ENCODE measurements at places on chromosomes 2 and 18. TPM values are rescaled to one million over a fixed set of nuclear protein-coding genes. Genes with fewer than 3 reads are reported as not detected.

- H3K27ac ChIP-seq = no peak overlapping the region
- no peaks in the 10 kb centered on the region for H3K36me3 ChIP-seq
- H3K27me3 ChIP-seq = no peaks in the 10 kb centered on the region
Measured at GRCh38 chr18:79869591-79870300, 72.0 kb downstream of the KCNG2 start.

GRCh38 chr2:236867441-236868260, 218.0 kb upstream of the COPS8 start:
- H3K27me3 ChIP-seq = no peaks in the 10 kb centered on the region
- H3K36me3 ChIP-seq = no peaks in the 10 kb centered on the region
- H3K4me1 ChIP-seq = peaks cover 24% of the 10 kb centered on the region
- peak; percentile 76 for DNase-seq

Gene GLI2
- 30.3 TPM for total RNA-seq

- H3K4me1 ChIP-seq = peaks cover 34% of the 10 kb centered on the region
- H3K27ac ChIP-seq = no peak overlapping the region
- peak overlapping the region; percentile 78 for H3K4me3 ChIP-seq
- H3K27me3 ChIP-seq = no peaks in the 10 kb centered on the region
- peaks cover 9% of the 10 kb centered on the region for H3K36me3 ChIP-seq
Measured at GRCh38 chr18:74497324-74497676, 1.1 kb downstream of the CNDP2 start.

- H3K4me3 ChIP-seq = no peak overlapping the region
- no peak for DNase-seq
- H3K27me3 ChIP-seq = peaks cover 57% of the 10 kb centered on the region
- no peaks in the 10 kb centered on the region for H3K4me1 ChIP-seq
Measured at GRCh38 chr2:168916331-168916675, 15.2 kb downstream of the G6PC2 start.

DNA sequence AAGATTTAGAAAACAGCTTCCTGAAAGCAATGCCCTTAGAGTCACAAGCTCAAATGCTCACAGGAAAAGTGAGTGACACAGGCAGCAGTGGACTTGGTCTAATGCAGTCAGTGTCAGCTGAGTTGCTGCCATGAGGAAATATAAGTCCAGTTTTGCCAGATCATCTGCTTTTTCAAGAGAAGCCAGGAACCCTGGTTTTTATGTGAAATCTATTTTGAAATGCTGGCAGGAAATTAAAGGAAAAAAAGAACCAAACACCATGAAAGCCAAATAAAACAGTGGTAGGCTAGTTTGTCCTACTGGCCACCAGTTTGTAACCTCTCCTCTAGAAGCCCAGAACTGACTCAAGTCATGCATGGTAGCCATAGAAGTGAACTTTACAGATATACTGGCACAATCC, 109.2 kb downstream of the THADA start:
- peak; percentile 29 for DNase-seq
- H3K27ac ChIP-seq = no peak overlapping the region

- no peak overlapping the region for H3K27ac ChIP-seq
- H3K36me3 ChIP-seq = no peaks in the 10 kb centered on the region
- no peaks in the 10 kb centered on the region for H3K27me3 ChIP-seq
- no peaks in the 10 kb centered on the region for H3K4me1 ChIP-seq
- no peak overlapping the region for H3K4me3 ChIP-seq
Measured at GRCh38 chr18:48893608-48894600, 56.9 kb downstream of the SMAD7 start.

Gene BOLL
- total RNA-seq = not detected

Gene TRIM54
- total RNA-seq = 1.6 TPM

Gene SCG2
- total RNA-seq = 0.98 TPM

DNA sequence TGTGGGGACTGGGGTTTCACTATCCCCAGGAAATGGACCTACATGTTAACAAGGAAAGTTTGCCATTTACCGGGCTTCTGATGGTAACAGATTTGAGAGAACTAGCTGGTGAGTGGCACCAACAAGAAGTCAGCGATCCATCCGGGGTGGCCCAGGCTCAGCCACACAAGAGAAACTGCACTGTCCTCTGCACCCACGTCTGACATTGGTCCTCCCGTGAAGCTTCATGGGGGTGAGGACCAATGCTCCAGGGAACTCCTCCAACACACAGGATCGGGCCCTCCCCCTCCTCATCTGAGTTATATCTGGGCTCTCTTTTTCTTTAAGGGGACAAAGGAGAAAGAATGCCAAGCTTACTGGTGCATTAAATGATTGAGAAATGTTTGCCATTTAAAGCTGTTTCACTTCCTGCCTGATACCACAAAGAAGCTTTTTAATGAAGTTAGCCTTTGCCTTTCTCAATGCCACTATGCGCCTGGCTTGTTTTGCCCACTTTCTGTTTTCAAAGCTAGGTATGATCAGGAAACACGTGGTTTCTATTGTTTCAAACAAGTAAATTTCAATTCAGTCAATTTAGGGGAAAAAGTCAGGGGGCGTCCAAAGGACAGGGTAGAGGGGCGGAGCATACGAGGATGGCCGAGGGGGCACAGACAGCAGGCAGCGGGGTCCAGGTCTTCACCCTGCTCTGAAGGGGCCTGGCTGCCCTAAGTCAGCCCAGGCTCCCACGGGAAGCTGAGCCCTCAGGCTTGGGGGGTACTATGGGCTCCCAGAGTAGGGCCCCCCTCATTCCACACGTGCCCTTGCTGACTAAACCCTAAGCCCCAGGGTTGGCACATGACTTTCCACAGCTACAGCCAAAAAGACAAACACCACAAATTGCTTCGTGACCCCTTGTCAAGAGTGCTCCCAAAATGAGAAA, 204.0 kb upstream of the ID2 start:
- H3K36me3 ChIP-seq = no peaks in the 10 kb centered on the region
- no peaks in the 10 kb centered on the region for H3K27me3 ChIP-seq
- no peak overlapping the region for H3K27ac ChIP-seq
- no peak overlapping the region for H3K4me3 ChIP-seq

Gene G6PC2
- not detected for total RNA-seq

DNA sequence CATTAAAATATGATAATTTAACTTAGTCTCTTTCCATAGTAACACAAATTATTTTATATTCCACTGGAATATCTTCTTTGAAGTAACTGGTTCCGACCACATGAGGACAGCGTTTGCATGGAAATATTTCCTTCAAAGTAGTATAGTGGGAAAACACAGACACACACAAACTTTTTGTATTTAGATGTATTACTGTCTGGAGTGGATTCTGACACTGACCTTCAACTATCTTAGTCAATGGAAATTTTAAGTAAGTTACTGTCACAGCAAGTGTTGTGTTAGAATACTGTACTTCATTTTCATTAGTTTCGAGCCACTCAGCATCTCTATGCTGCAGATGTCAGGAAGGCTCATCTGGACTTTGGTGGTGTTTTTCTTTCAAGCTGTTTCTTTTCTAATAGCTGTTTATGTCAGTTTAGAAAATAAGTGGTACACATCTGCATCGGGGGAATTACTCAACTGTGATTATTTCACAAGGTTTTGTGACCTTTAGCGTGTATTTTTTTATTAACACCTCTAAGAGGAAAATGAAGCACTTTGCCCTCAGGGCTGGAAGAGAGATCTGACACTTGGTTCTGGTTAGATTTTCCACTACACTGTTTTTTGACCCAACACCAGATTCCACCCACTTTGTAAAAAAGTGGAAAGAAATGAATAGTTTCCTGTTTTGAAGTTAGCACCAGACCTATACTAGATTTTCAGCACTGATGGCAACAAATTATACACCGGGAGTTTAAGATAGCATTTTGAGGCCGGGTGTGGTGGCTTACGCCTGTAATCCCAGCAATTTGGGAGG, 18.9 kb upstream of the THOC1 start:
- peak; percentile 38 for DNase-seq
- no peaks in the 10 kb centered on the region for H3K36me3 ChIP-seq
- H3K27me3 ChIP-seq = peaks cover 13% of the 10 kb centered on the region
- H3K4me3 ChIP-seq = no peak overlapping the region

DNA sequence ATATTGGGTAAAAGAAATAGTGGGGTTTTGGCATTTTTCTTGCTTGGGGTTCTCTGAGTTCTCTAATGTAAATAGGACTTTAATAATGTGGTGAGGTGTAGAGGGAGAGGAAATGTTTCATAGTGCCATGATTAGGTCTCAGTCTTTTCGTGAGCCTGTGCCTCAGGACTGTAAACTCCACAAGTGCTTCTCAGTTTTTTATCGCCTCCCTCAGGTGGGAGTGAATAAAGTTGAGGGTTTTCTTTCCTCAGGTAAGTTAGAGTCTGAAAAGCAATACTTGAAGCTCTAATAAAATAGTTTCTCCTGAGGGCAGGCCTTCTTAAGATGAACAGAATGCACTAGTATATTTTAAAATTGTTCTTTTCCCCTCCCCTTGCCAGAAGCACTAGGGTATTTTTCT, 243.1 kb upstream of the SETBP1 start:
- H3K4me1 ChIP-seq = no peaks in the 10 kb centered on the region
- H3K4me3 ChIP-seq = no peak overlapping the region
- DNase-seq = no peak
- H3K27ac ChIP-seq = no peak overlapping the region

DNA sequence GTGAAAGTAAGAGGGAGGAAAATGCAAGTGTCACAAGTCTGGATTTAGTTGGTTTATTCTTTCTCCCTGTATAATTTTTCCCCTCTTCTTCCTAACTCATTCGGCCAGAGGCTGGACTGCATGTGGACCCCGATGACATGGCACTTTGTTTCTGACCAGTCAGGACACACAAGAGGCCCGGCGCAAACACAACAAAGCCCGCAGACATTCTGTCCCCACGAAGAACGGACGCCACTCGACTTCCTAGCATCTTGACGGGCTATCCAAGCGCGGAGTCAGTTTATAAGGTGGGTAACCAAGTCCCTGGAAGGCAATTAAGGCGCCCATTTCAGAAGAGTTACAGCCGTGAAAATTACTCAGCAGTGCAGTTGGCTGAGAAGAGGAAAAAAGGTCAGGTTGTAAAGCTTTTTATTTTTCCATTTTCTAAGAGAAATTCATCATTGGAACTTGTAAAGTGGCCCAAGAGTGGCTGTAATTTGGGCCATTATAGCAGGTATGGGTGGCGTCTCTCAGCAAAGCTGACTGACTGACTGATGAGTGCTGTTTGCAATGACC, at the start of gene TPO:
Gene TPO, plus strand, starts transcription at position 308 of the 555 bp plus-strand sequence. CDS start 946 bp downstream, outside the sequence.
- no peaks in the 10 kb centered on the region for H3K36me3 ChIP-seq
- H3K27me3 ChIP-seq = peaks cover 62% of the 10 kb centered on the region
- H3K4me3 ChIP-seq = no peak within 1 kb of the TSS
- no peak within 1 kb of the TSS for H3K27ac ChIP-seq
- DNase-seq = no peak

GRCh38 chr18:32270341-32270740, 80.5 kb downstream of the MEP1B start:
- no peak for DNase-seq
- H3K27me3 ChIP-seq = no peaks in the 10 kb centered on the region
- no peaks in the 10 kb centered on the region for H3K4me1 ChIP-seq
- H3K4me3 ChIP-seq = no peak overlapping the region

DNA sequence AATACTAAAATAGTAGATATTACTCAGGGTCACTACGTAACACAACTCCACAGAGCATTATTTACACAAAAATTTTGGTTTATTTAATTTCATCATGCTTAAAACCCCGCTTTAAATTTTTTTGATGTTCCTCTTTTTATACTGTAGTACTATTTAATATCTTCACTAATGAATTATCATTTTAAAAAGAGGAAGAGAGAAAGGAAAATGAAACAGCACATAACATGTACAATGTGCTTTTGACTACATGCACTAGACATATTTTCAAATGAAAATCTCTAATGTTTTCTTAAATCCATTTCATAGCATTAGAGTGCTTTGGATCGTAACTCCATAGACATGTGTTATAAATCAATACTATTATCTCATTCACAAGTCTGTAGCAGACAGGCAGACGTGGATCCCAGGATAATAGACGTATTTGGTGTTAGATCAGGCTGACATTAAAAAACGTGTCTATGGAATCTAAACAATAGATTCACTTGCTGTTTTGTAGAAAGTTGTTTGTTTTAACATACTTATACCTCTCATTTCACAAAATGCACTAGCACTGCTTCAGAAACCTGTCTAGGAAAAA, 897.0 kb downstream of the CPS1 start:
- no peaks in the 10 kb centered on the region for H3K4me1 ChIP-seq
- H3K4me3 ChIP-seq = no peak overlapping the region
- H3K27me3 ChIP-seq = no peaks in the 10 kb centered on the region
- H3K36me3 ChIP-seq = no peaks in the 10 kb centered on the region
- H3K27ac ChIP-seq = no peak overlapping the region

Gene COL4A3
- total RNA-seq = 0.73 TPM

Gene IL18RAP
- total RNA-seq = not detected

Gene FEZ2
- 52.6 TPM for total RNA-seq

Gene PLGLB1
- total RNA-seq = 0.62 TPM

DNA sequence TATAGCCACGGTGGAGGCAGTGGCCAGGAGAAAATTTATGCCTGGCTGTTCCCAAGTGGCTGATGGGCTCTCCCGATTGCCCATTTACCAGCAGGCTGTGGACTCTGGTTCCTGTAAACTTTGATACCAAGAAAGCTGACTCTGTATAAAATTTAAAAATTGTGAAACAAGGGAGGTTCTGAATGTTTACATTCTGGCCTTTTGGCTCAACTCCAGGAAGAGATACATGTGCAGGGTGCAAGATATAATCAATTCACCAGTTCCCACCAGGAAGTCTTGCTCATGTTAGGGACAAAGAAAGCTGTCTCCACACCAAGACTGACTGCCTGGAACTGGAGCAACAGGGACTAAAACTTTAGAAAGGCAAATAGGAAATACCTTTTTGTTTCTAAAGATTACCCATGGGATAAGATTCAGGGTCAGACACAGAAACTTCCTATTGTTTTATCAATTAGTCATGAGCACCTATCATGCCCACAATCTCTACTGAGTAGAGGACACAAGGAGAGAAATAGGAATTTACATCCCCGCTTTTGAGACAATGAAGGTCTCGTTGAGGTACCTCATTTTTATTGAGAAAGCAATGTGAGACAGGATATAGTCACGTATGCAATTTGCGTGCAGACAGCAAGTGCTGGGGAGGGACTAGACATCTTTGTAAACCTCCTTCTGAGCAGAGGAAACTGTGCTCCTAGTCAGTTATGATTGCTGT, 123.5 kb downstream of the LIPG start:
- no peaks in the 10 kb centered on the region for H3K27me3 ChIP-seq
- peak; percentile 16 for DNase-seq
- peaks cover 19% of the 10 kb centered on the region for H3K4me1 ChIP-seq
- no peaks in the 10 kb centered on the region for H3K36me3 ChIP-seq
- peak overlapping the region; percentile 63 for H3K27ac ChIP-seq
- H3K4me3 ChIP-seq = no peak overlapping the region

DNA sequence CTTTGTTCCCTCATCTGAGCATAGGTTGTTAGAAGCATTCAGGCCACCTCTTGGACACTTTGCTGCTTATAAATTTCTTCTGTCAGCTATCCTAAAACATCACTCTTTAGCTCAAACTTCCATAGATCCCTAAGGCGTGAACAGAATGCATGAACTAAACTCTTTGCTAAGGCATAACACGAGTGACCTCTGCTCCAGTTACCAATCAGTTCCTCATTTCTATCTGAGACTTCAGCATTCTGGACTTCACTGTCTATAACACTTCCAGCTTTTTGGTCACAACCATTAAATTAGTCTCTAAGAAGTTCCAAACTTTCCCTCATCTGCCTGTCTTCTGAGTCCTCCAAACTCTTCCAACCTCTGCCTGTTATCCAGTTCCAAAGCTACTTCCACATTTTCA, 8.3 kb upstream of the VWA3B start:
- no peak overlapping the region for H3K27ac ChIP-seq
- no peaks in the 10 kb centered on the region for H3K27me3 ChIP-seq
- no peak overlapping the region for H3K4me3 ChIP-seq
- no peaks in the 10 kb centered on the region for H3K4me1 ChIP-seq
- DNase-seq = no peak
- H3K36me3 ChIP-seq = no peaks in the 10 kb centered on the region

Measured in PC-3 (cell line).